Right kidney (tissue), 9 donors: ENCODE measurements at places on chromosomes 3 and 15.

DNA sequence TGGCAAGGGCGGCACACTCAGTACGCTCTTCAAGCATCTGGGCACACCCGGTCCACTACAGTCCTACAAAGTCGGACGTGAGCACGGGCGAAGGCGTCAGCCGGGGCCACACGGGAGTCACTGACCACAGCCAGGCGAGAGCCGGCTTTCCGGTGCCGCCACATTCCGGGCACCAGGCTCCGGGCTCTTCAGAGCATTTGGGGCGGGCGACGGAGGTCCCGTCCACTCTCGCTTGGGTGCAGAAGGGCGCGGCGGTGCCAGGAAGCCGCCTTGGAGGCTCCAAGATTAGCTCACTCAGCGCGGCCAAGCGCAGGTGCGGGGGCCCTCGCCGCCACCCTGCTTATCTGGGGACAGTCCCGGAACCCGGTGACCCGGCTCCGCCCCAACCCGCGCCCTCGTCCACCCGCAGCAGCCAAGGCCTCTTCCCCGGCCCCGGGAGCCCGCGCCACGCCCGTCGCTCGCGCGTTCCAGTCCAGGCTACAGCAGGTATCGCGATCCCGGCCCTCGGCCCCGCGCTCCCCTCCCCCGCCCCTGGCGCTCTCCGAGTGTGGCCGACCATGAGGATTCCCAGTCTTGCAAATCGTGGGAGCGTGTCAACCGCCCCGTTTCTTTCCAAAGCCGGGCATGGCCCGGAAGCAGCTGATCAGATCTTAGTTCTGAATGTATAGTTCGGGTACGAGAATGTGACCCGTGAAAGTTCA lies at the start of gene ADPRH:
ADPRH (plus strand) TSS at position 127 of the 701 bp plus-strand sequence. CDS start 2,678 bp downstream, outside the sequence.
- peak; percentile 89 for DNase-seq

DNA sequence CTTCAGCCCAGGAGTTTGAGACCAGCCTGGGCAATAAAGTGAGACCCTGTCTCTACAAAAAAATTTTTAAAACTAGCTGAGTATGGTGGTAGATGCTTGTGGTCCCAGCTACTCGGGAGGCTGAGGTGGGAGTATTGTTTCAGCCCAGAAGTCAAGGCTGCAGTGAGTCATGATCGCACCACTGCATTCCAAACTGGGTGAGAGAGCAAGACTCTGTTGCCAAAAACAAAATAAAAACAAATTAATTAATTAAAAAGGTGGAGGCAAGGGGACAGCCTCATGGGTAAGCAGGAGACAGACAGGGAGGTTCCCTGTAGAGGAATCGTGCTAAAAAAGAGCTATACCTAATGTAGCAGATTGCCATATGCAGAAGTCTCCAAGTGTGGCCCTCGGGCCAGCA lies 12.6 kb downstream of the HAPLN3 start:
- no peak for DNase-seq

- DNase-seq: no peak
Observed at GRCh38 chr3:15347063-15347736, 14.8 kb upstream of the SH3BP5 start.

DNA sequence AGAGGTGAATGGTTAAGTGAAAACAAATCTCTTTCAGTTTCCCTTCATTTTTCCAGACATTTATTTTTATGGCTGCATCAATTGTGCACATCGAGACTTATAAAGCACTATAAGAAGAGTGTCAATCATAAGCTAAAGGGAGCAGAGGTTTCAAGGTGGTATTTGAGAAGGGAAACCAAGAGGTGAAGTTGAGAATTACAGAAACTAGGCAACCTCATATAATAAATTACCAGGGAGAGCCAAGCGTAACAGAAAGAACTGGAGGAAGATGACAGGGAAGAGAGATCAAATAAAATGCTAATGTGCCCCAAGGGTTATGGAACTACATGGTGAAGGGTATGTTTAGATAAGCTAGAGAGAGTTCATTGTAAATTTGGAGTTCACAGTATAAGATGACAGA lies 6.3 kb upstream of the CCDC54 start:
- DNase-seq: peak; percentile 16

GRCh38 chr3:12961007-12961696 lies 112.1 kb downstream of the IQSEC1 start:
- no peak for DNase-seq

GRCh38 chr15:36053746-36054145 lies 507.8 kb upstream of the DPH6 start:
- DNase-seq: no peak

DNA sequence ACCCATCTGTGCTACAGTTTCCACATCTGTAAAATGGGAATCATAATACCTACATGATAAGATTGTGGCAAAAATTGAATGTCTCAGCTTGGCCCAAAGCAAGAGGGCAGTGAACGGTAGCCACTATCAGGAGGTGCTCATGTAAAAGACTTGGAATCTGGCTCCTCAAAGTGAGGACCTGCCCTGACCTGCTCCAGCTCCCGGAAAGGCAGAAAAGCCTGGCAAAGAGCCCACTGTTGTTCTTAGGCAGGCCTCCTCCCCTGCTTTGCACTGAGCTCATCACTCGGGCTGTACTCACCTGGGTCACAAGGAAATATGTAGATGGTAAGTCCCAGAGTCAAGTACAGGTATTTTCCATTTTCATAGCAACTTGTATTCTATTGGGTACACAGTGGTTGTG lies 250.7 kb upstream of the TBL1XR1 start:
- no peak for DNase-seq

DNA sequence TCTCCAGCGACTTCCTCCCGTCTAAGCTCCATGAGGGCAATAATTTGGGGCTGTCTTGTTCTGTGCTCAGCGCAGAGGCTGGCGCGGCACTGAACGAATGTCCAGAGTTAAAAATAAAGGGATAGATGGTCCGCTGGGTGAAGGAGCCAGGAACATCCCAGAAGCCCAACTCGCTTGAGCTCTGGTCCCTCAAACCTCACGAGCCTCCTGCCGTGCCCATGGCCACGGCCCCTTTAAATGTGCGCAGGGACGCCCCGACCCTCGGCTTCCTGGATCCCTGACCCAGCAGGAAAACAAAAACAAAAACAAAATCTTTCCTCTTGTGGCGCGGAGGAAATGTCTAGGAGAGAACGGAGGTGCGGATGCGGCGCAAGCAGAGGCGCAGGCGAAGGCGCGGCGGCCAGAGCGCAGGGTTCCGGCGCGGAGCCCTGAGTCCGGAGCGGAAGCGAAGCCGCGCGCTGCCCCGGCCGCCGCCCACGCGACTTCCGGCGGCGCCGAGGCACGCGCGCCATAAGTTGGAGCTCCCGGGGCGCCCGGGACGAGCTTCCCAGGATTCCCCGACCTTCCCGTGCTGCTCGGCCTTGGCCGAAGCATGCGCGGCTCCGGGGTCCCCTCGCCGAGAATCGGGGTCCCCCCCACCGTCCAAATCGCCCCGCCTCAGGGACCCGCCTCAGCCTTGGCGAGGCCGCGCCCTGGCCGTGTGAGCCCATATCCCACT lies 52.9 kb upstream of the WNT7A start:
- peak; percentile 69 for DNase-seq
